ENCODE measurements at places on chromosomes 5 and 9.
A peak's percentile ranks its signal among the peaks of the same experiment; 100 is the strongest.

DNA sequence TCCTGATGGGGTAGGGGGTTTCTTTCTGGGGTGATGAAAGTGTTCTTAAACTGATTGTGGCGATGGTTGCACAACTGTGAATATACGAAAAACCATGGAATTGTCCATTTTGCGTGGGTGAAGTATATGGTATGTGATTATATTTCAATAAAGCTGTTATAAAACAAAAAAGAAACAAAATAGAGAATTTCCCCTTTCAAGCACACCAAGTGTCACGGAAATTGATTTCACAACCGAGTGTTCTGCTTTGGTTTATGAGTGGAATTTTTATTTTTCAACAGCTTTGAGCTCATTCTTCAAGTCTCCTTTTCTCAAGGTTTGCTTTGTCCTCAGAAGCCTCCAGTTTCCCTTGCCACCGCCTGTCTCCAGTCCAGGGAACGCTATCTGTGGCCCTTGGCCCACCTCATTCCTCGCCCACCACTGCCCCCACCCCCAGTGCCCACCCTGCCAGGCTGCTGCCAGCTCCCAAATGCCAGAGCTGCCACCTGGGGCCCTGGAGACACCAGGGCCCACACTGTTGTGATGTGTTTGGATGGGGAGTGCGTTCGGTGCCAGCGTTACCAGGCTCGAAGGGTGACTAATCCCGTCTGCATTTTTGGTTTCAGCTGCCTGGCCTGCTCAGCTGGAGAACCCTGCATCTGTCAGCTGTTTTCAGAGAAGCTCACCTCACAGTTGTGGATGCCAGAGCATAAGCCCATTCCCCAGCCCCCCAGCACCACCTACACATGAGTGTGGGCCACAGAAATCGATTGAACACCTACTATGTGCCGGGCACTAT, 30.4 kb downstream of the DUSP1 start:
- peak; percentile 93 for DNase-seq

- DNase-seq: no peak
These were observed 524.1 kb downstream of the TMEM38B start for GRCh38 chr9:106218427-106218826.

DNA sequence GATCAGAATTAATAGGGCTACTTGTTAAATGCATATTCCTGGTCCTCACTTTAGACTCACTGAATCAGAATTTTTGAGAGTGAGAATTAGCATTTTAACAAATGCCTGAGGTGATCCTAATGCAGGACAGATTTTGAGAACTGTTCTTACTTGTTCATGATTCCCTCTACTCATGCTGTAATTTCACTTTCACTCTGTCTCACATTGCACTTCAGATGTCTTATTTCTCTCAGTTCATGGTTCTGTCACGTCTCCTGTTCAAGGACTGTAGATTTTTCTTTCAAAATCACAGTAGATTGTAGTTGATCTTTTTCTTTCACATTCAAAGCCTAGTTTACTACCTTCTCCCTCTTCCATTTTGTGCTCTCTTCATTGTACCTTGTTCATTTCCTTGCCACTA, 54.3 kb downstream of the ADGRV1 start:
- no peak for DNase-seq

GRCh38 chr5:154858972-154859871, 795 bp downstream of the CNOT8 start:
- peak; percentile 37 for DNase-seq

DNA sequence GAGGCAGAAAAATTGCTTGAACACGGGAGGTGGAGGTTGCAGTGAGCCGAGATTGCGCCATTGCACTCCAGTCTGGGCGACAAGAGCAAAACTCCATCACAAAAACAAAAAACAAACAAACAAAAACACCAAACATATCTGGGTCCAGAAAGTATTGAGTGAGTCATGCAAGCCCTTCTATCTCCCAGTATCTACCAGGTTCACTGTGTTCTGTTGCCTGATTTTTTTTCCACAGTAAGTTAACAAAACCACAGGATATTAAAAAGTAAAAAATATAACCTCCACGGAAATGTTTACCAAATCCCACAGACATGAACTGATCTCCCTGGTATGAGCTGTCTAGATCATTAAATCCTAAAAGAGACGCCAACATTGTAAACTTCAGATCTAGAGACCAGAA, 94.4 kb downstream of the ANKH start:
- peak; percentile 20 for DNase-seq

GRCh38 chr5:170986598-170986997, 124.8 kb downstream of the RANBP17 start:
- DNase-seq: peak; percentile 36

- no peak for DNase-seq
These were observed 52.9 kb upstream of the MIER3 start for GRCh38 chr5:57004800-57005199.

DNA sequence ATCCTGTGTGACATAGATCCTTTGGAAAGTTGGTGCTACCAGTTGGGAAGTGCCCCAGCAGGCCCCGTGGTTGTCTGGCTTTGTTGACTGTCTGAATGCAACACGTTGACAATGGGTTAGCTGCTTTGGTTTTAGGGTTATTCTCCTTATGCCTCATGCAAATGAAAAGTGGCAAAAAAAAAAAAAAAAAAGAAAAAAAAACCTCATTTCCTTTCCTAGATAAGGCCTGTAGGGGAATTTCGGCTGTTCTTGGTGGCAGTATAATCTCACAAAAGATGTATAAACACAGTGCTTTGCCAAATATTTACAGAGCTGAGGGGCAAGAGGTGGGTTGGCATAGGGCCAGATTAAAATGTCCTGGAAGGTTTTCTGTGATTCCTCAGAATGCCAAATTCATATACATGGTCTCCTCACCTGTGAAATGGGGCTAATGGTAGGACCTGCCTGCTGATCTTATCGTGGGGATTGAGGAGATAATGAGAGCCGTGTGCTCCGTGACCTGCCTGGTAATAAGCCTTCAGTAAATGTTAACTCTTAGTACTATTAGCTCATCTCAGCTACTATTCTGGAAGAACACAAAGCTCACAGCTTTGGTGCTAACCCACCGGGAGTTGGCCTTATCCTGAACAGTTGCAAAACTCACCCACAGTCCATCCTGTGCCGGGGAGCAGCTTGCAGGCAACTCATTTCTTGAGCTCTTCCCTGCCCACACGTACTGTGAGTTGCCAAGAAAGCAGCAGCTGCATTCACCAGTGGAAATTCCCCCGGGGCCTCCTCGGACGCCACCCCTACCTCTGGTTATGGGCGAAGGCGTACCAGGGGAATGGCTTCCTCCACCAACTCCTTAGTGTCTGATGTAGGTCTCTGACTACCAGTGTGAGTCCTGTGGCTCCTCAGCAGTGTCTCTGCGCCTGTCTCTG, 220.3 kb downstream of the NR3C1 start:
- DNase-seq: no peak

DNA sequence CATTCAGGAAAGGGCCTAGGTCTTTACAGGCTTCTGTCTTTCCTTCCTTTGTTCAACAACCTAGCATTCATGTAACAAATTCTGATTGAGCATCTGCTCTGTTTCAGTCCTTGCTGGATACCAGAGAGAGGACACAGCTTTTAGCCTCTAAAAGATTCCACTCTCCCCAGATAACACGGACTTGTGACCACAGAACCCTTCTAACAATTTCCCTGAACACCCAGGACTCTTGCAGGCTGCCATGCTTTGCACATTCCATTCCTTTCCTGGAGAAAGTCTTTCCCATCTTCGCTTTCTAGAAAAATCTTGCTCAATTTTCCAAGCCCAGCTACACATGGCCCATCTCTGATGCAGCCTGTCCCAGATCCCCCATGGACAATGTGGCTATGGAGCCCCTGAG, 310.9 kb downstream of the ACTL7B start:
- DNase-seq: peak; percentile 68

DNA sequence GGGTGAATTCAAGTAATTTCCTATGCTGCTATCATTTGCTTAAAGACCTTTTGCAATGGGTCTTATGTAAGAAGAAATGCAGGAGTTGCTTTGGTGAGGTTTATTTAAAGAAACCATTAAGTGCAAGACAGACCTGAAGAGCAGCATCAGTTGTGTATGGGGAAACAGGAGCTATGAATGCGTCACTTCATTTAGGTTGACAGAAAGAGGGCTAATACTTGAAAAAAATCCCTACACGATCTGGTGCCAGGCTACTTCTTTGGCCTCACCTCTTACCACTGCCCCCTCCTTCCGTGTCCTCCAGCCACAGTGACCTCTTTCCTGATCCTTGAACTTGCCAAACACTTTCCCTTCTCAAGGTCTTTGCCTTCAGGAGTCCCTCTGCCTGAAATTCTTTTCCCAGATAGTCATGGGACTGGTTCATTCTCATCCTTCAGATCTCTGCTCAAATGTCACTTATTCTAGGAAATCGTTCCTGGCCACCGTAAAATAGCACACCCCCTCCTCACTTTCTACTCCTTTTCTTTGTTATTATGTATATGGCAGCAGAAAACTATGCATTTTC, 1.4 kb upstream of the JAK2 start:
- DNase-seq: peak; percentile 15

DNA sequence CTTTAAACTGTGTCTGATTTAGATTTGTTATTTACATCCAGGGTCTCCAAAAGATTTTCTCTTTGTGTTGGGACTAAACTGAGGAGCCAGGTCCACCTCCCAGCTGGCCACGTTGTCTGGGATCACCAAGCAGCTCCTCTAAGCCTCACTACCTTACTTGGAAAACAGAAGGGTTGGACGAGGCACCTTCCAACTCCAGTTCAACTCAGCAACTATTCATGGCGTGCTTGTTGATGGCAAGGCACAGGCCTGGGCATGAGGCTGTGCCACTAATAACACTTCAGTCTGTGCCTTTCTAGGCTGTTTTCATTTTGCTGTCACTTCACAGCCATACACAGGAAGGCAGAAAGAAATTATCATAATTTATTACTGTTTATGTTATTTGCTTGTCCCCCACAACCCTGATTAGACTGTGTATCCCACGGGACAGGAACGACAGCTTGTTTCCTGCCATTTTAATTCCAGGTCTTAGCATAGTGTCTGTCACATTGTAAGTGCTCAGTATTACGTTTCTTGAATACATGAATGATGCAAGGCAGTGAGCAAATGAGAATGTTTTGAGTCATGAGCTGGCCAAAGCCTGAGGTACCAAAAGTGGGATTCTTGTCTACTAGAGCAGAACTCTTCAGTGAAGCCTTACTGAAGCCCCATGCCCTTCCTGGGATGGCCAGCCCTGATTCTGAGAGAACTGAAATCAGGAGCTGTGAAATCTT, 125.8 kb downstream of the GALNT10 start:
- peak; percentile 8 for DNase-seq

DNA sequence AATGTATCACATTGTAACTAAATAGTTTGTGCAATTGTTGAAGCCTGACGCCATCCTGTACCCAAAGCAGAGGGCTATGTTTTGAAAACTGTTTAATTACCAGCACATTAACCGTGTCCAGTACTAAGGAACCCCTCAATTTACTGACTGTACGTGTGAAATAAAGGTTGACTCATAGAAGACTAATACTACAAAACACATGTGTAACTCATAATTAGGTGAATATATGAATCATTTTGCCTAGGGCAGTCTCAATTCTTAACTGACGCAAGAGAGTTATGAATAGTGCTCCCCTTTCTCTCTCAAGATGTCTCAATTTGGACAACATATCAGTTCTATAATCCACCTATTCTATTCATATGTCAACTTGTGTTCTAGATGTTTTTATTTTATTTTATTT, 558.4 kb downstream of the PRDM9 start:
- no peak for DNase-seq

DNA sequence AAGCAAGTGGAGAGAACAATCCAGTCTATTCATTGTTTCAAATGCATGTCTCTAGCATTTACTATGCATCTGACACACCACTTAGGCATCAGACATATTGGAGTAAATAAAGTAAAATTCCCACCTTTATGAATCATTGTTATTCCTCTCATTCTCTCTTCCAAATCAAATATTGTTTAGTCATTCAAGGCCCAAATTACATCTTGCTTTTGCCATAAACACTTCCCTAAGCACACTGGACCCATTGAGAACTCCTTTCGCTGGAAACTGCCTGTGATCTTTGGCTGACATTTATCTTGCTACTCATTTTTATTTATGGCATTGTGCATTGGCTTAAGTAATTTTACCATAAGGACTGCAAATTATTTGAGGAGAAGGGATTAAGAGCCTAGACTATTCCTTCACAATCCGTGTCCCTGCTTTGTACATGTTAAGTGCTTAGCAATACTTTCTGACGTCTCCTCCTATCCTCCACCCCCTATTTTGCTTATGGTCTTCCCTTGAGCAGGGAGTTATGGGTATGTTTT, 7.4 kb downstream of the C5orf46 start:
- peak; percentile 18 for DNase-seq

GRCh38 chr5:176658817-176659511, 11.7 kb downstream of the TSPAN17 start:
- peak; percentile 43 for DNase-seq

- DNase-seq: no peak
These were observed 26.9 kb upstream of the NTRK2 start for GRCh38 chr9:84642553-84643141.

- no peak for DNase-seq
These were observed 54.7 kb downstream of the BARX1 start for GRCh38 chr9:93900436-93900819.

GRCh38 chr9:19306568-19306967, 73.5 kb downstream of the RPS6 start:
- no peak for DNase-seq

DNA sequence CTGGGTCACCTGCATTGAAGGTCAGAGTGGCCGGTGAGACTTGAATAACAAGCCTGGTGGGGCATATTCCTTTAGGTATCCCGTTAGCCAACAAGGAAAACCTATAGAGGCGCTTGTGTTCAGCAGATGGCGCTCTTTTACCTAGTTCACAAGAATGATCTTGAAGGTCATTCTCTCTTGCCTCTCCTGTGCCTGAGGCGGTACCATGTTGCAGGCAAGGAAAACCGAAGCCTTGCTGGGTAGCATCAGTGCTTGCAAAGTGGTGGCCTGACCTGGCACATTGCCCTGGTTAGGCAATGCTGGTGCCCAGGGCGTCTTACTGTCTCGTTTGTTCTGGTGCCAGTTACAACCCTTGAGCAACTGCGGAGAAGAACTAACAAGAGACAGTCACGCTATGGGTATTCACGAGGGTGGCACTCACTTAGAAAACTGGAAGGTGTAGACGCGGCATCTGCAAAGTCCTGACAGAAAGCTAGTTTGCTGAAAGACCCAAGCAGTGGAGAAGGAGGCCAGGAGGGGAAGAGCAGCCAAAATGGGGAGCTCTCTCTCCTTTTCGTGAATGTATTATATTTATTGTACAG, 56.7 kb downstream of the AOPEP start:
- DNase-seq: peak; percentile 95

- no peak for DNase-seq
These were observed 192.1 kb downstream of the ERCC6L2 start for GRCh38 chr9:96067600-96067999.

DNA sequence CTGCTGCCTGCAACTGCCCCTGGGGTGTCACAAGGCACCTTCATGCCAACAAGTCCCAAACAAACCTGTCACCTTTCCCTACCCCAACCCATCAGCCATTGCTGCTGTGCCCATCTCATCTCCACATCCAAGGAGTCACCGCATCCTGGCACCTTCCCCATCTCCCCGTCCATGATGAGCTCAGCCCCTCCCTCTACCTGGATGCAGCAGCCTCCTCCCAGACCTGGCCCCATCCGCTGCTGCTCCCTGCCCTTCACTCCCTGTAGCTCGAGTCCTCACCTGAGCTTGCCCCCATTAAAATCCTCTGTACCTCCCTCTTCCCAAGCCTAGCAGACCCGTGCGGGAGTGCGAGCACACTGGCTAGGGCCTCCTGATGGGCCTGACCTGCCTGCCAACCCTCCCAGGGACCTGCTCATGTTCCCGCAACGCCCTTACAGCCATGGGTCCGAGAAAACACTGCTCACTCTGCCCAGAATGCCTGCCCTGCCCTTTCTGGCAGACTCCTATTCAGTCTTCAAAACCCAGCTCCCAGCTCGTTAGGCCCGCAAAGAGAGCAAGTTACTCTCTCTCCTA, 110.6 kb downstream of the ADAMTS2 start:
- no peak for DNase-seq

- DNase-seq: no peak
These were observed 1433.3 kb upstream of the C9orf72 start for GRCh38 chr9:29006628-29007027.

Measured in EH (cell line).